Activated CD4-positive, alpha-beta T cell treated with anti-CD3 and anti-CD28 coated beads for 48 hours (primary cell): ENCODE measurements at places on chromosomes 2 and 18.

DNA sequence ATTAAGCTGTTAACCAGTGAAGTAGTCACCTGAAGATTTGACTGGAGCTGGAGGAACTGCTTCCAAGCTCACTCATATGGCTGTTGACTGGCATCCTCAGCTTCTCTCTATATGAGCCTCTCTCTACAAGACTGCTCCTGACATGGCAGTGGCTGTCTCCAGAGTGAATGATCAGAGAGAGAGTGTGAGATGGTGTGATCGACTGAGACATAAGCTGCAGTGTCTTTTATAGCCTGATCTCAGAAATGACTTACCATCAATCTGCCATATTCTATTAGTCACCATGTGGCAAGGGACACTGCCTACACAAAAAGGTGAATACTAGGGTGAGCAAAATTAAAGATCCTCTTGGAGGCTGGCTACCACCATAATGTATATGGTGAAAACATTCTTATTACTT, 7.8 kb upstream of the RBMS1 start:
- no peak for DNase-seq

DNA sequence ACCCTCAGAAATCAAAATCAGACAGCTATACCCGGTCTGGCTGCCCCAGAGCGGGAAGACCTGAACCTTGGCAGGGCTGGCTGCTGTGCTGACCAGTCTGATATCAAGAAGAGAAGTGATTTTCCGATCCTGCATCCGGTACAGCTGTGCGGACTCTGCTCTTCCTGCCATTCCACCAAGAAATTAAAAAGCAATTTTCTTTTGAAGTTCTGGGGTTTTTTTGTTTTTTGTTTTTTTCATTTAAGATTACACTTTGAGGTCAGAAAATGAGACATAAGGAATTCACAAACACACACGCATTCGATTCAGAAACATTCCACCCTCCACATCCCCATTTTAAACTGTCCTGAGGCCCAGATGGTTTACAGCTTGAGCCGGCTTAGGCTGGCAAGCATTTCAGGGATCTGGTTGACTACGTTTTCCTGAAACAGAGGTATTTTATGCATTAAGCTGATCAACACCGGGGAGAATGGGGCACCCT, 156.5 kb downstream of the COL6A3 start:
- DNase-seq = no peak

- no peak for DNase-seq
Measured at GRCh38 chr18:27314996-27315395, 129.9 kb upstream of the CHST9 start.

- no peak for DNase-seq
Measured at GRCh38 chr18:56565551-56566345, 72.6 kb downstream of the TXNL1 start.

DNA sequence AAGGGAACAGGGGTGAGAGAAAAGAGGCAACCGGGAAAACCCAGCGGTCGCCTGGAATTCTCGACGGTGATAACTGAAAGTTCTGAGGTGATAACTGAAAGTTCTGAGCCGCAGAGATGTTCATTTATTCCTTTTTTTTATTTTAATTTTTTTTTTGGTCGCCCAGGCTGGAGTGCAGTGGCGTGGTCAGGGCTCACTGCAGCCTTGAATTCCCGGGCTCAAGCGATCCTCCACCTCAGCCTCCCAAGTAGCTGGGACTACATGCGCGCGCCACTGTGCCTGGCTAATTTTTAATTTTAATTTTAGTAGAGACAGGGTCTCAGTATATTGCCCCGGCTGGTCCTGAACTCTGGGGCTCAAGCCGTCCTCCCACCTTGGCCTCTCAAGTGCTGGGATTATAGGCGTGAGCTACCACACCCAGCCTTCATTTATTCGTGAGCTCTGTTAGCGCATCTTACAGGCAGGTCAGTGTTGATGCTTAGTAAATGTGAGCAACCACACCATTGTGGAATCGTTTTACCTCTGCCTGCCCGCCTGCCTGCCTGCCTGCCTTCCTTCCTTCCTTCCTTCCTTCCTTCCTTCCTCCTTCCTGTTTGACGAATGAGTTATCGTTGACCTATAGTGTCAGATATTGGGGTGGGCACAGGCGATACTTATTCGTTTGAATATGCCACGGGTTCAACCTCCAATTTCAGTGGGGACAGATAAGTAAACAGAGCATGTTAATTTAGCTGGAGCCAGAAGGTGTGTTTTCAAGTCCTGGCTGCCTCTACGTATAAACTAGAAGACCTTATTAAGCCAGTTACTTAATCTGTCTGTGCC, 557 bp upstream of the E2F6 start:
- DNase-seq = no peak

DNA sequence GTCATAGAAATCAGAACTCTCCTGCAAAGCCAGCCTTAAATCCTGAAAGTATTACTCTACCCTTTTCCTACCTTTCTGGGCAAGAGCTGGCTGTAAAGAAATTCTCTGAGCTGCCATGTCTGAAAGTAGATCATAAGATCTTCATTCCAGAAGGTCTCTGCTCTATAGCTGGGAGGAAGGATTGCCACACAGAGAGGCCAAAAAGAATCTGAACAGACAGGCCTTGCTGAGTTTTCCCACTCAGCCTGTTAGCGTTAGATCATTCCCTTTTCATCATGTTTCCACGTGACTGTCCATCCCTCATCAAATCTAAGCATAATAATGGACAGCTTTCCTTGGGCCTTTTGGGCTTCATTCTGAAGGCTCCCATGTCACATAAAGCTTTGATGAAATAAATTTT, 43.2 kb upstream of the FHL2 start:
- DNase-seq = no peak

DNA sequence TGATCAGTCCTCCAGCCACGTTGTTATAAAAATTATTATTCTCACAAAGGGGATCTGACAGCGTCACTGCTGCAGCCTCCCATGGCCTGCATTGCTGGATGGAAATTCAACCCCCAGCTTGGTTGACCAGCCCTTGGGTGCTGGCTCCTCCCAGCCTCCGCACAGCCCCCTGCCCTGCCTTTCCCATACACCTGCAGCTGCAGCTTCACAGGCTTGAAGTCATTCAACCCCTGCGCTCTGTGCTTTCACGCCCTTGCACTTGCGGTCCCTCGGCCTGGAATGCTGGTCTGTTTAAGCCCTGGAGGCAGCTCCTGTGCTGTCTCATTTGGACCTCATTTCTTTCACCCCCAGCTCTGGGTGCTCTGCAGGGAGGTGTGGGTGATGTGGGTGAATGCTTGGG, 860 bp upstream of the CD8A start:
- no peak for DNase-seq

GRCh38 chr2:190603374-190603773, 45.5 kb upstream of the NAB1 start:
- no peak for DNase-seq
